Skin of body (tissue), 3 donors: ENCODE measurements at places on chromosomes 3 and 15.

DNA sequence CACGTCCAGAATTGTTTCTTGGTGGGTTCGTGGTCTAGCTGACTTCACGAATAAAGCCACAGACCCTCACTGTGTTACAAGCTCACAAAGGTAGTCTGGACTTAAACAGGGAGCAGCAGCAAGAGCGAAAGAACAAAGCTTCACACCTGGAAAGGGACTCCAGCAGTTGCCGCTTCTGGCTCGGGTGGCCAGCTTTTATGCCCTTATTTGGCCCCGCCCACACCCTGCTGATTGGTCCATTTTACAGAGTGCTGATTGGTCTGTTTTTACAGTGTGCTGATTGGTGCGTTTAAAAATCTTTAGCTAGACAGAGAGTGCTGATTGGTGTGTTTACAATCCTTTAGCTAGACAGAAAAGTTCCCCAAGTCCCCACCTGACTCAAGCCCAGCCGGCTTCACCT, 194.2 kb upstream of the NDN start:
- no peak for DNase-seq

DNA sequence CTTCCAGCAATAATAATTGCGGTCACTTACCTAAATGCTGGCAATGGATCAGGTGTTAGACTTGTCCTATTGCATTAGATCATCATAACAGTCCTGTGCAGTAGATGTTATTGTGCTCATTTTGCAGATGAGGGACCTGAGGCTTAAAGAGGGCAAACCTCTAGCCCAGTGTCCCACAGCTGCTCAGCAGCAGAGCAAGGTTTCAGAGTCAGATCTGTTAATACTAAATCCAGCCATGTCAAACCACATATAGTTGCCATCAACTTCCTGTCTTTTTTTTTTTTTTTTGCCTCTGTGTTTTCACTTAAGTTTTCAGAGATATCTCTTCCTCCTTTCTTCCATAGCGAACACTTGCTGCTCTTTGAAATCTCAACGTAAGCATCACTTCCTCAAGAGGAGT, 12.1 kb downstream of the FEZF2 start:
- no peak for DNase-seq

DNA sequence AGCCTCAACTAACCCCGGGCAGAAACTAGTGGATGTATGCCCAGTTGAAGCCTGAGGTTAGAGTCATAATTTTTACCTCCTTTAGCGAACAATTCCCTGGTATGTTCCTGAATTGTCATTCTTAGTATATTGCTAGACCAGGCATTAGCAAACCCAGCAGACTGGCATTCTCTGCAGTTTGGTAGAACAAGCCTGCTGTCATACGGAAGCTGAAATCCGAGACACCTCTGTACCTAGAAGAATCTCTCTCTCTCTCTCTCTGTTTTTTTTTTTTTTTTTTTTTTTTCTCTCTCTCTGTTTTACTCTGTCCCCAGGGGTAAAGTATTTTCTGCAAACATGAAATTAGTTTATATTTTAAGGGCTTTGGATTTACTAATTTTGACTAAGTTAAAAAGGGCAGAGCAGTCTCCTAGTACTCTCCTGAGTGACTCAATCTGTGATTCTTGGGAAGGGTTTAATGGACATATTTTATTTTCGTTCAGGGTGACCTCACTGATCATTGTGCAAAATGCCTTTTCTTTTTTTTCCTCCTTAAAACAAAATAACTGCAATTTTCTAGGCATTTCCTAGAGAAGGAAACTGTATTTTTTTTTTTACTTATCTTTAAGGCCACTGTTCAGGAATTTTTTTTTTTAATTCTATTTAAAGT, 133.6 kb upstream of the ICE2 start:
- DNase-seq = no peak

GRCh38 chr15:62209322-62209721, 44.2 kb upstream of the C2CD4B start:
- no peak for DNase-seq

DNA sequence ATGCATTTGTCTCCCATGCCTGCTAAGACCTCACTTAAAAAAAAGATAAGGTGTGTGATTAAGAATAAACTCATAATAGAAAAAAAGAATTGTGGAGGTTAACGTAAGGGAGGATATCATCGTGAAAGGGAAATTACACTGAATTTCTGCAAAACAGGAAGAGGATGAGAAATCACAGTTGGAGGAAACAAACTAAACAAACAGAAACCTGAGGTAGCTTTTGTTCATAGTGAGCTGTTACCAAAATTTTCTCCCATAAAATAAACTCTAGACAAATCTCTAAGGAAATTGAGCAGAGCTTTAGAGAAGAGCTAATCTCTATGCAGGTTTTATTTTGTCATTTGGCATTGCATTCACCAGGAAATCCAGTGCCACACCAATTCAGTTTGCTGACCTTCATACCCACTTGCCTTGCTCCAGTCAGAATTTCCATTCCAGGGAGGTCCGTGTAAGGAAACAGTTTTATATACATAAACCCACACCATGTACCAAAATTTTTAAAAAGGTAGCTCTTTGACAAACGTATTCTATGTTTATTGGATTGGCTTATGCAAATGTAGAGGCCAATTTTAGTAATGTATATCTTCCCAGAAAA, 231.2 kb downstream of the MBNL1 start:
- DNase-seq = no peak

DNA sequence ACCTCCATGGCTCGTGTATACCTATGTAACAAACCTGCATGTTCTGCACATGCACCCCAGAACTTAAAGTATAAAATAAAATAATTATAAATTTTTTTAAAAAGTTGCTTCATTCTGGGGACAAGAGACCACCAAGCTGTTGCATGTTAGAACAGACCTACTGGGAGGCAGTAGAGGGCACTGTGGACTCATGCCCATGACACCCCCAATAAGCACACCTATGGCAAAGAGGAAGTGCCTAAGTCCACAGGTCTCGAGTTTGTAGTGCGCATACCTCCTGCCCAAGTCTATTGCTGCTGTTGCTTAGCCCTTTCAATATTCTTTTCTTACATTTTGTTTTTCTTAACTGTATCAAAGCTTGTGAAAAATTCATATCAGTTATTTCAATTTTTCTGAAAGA, 267.9 kb upstream of the THBS1 start:
- DNase-seq = no peak

DNA sequence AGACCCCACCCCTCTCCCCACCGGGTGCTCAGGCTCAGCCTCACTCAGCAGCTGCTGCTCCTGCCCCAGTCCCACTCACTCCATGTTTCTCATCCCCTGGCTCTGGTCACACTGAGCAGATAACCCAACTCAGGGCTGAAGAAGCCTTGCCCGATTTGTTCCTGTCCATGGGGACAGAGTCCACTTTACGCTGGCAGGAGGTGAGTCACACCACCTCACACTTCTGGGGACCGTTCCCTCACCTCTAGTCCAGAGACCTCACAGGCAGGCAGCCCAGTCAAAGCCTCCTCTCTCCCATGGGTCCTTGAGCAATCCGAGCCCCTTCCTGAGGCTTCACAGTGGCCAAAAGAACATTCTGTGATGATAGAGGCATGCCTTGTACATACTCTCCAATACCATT, 1.4 kb downstream of the CIDEC start:
- DNase-seq = no peak
